Non-pigmented ciliary epithelial cell (primary cell): ENCODE measurements at places on chromosomes 5 and 9.

DNA sequence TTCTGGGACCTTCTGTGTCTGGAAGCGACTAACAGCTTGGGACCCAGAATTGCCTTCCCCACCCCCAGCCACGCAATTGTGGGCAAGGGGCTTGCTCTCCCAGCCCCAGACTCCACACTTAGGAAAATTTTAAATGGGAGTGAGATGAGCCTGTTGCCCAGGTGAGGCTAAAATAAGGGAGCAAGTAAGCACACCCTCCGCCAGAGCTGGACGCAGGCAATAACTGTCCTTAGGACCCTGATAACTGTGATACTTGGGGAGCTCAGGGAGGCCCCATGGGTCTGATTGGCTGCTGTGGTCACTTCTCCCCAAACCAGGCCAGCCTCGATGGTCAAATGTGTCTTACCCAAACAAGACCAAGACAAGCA lies 13.3 kb downstream of the ABO start:
- no peak for DNase-seq

DNA sequence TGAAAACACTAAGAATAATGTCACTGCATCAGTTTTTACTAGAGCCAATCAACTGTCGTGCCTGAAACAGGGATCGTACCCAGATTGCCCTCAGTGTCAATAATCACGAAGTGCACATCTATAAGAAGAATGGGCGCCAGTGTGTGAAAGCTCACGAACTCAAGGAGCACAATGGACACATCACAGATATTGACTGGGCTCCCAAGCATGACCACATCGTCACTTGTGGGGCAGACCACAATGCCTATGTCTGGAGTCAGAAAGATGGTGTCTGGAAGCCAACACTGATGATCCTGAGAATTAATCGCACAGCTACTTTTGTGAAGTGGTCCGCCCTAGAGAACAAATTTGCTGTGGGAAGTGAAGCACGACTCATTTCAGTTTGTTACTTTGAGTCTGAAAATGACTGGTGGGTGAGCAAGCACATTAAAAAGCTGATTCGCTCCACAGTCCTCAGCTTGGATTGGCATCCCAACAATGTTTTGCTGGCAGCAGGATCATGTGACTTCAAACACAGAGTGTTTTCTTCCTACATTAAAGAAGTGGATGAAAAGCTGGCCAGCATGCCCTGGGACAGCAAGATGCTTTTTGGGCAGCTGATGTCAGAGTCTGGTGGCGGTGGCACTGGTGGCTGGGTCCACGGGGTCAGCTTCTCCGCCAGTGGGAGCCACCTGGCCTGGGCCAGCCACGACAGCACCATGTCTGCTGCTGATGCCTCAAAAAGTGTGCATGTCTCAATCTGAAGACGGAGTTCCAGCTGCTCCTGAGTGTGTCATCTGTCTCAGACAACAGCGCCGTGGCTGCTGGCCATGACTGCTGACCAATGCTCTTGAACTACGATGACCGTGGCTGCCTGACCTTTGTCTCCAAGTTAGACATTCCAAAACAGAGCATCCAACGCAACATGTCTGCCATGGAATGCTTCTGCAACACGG lies 32.2 kb downstream of the NSA2 start:
- no peak for DNase-seq

GRCh38 chr9:117265253-117265652 lies 149.6 kb downstream of the ASTN2 start:
- no peak for DNase-seq

- peak; percentile 86 for DNase-seq
These were observed 137.2 kb upstream of the FST start for GRCh38 chr5:53343187-53343586.

- no peak for DNase-seq
These were observed 26.2 kb downstream of the SHB start for GRCh38 chr9:38042626-38043357.

DNA sequence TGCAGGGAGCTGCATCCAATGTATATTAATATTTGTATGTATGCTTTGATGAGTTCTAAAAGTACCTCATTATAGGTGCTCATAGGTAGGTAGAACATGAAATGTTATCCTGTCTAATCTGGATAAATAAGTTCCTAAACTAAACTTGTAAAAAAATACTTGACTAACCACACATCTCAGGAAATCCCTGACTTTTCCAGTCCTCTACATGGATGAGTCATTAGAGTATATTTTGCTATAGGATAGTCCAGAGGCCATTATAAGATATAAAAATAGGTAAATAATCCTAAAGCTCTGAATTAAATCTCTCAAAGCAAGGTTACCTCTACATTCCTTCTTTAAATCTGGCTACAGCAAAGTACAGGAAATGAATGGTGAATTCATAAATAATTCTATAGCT lies 404.3 kb downstream of the RAB3C start:
- DNase-seq, result no peak

GRCh38 chr9:134980516-134980915 lies 62.8 kb upstream of the FCN1 start:
- DNase-seq, result no peak

- DNase-seq, result no peak
These were observed 4.6 kb upstream of the MYOZ3 start for GRCh38 chr5:150656191-150657132.

DNA sequence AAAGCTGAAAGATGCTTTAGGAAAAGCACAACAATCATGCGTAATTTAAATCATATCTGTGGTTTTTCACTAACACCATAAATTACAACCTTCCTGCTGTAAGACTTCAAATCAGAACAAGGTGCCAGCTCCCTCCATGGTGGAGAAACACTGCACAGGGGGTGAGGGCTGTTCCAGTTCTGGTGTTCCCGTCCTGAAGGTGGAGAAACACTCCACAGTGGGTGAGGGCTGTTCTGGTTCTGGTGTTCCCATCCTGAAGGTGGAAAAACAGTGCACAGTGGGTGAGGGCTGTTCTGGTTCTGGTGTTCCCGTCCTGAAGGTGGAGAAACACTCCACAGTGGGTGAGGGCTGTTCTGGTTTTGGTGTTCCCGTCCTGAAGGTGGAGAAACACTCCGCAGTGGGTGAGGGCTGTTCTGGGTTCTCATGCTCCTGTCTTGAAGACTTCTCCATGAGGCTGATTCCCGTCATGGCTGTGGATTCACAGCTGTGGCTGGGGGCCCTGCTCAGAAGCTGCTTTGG lies 12.9 kb downstream of the PLEKHG4B start:
- no peak for DNase-seq

GRCh38 chr9:86722706-86723075 lies 224.6 kb downstream of the GAS1 start:
- DNase-seq, result no peak

DNA sequence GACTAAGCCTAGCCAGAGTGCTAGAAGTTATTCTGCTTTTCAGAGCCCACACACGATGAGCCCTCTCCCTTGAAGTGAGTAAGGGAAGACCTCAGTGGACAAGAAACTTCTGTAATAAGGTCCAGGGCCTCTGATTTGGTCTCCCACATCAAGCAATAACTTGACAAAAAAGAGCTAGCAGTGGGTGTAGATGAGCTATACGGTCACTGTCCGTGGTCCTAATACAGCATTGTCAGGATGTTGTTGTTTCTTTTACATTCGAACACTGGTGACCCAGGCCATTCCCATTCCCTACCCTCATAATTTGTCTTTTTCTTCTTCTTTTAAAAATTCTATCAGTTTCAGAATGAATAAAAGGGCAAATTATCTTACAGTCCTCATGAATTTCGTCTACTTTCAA lies 5.2 kb downstream of the PCSK1 start:
- DNase-seq, result no peak

GRCh38 chr9:88680041-88680440 lies 145.1 kb downstream of the NXNL2 start:
- DNase-seq, result no peak

DNA sequence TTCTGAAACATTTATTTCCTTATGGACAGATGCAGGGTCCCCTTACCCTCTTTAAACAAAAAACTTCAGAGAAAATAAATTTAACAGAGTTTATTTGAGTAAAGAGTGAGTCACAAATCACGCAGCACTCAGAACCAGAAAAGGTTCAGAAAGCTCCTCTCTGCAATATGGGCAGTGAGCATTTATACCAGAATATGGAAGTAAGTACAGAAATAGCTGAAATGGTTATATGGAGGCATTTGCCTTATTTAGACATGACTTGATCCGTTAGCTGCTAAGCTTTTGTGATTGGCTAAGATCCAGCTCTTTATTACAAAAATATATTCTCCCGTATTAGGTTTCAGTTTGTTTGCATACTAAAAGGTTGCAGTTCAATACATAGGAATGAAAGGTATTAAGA lies 1554.1 kb downstream of the EFNA5 start:
- no peak for DNase-seq

DNA sequence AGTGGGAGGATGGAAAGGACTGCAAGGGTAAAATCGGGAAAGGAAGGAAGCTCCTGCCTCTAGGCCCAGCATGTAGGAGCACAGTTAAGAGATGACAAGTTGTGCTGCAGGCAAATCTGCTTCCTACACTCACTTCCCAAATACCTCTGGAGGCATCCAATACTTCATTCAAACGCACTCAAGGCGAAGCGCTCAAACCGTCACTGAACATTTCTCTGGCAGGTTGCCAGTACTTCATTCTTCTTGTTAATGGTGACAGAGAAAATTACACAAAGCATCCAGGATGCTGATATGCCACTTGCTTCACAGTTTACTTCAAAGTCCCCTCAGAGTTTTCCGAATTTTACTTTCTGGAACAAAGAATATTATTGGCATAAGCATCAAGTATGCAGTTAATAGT lies 59.8 kb downstream of the NREP start:
- no peak for DNase-seq

DNA sequence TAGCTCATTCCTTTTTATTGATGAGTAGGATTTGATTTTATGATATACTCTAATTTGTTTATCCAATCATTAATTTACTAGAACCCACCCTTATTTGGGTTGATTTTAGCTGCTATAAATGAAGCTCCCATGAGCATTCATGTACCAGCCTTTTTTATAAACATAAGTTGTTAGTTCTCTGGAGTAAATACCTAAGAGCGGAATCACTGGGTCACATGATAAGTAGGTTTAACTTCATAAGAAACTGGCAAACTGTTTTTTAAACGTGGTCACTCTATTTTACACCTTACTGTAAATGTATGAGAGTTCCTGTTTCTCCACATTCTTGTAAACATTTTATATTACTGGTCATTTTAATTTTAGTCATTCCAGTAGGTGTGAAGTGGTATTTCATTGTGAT lies 364.6 kb downstream of the NPR3 start:
- DNase-seq, result no peak

- no peak for DNase-seq
These were observed 24.5 kb upstream of the UBE2QL1 start for GRCh38 chr5:6424110-6424659.

DNA sequence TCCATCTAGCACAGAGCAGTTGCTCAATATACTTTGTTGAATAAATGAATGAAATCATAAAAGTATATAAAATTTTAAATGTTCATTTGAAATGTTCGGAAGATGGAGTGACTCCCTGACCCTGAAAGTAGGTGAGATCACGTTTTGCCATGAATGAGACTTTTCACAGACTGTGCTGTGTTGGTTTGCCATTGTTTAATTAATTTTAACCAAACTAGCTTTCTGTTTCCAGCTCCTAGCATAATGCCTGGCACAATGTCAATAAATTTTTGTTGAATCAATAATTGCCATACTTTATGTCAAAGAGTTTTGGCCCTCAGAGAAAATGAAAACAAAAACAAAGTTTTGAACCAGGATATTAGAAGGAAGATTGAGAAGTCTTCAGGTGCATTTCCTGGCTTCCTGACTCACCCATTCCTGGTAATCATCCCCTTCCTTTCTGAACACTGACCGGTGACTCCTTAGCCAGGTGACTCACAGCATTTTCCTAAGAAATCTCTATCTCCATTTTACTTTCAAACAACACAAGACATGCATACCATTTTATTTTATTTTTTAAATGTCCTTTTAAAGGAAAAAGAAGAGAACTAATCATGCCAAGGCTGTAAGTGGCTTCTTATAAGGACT lies 15.1 kb downstream of the SLC28A3 start:
- DNase-seq, result no peak

- DNase-seq, result no peak
These were observed 255.6 kb downstream of the NFIB start for GRCh38 chr9:14058325-14058688.

- no peak for DNase-seq
These were observed 223.3 kb downstream of the NDUFS4 start for GRCh38 chr5:53783624-53784228.

- peak; percentile 75 for DNase-seq
These were observed 16.9 kb upstream of the PLCXD3 start for GRCh38 chr5:41527201-41527779.

GRCh38 chr9:14372437-14373335 lies 58.7 kb upstream of the NFIB start:
- DNase-seq, result no peak

GRCh38 chr9:27537756-27538155 lies 8.1 kb upstream of the MOB3B start:
- no peak for DNase-seq

GRCh38 chr9:131545003-131545785 lies at the start of gene PRRT1B:
Gene PRRT1B (plus strand): TSS chr9:131545523. CDS start chr9:131545616, 93 bp downstream.
- no peak for DNase-seq

GRCh38 chr5:26578002-26578401 lies 460.4 kb downstream of the CDH9 start:
- DNase-seq, result no peak

DNA sequence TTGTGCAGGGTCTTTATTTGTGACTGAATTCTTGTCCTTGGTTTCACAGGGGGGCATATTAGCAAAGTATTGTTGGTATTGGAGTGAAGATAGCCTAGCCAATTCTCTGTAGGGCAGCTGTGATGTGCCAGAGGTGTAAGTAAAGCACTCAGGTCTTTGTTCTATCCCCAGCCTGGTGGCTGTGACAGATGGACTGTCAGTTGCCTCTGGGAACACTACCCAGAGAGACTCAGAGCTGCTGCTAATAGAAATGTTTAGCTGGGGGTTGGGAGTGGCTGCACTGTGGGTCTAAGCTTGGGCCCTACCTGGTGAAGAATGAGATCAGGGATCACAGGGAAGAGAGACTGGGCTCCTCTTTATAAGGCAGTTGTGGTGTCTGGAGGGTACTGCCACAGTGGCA lies 1006.5 kb upstream of the TYRP1 start:
- no peak for DNase-seq

- DNase-seq, result no peak
These were observed 20.9 kb upstream of the ADAM19 start for GRCh38 chr5:157596487-157596886.

DNA sequence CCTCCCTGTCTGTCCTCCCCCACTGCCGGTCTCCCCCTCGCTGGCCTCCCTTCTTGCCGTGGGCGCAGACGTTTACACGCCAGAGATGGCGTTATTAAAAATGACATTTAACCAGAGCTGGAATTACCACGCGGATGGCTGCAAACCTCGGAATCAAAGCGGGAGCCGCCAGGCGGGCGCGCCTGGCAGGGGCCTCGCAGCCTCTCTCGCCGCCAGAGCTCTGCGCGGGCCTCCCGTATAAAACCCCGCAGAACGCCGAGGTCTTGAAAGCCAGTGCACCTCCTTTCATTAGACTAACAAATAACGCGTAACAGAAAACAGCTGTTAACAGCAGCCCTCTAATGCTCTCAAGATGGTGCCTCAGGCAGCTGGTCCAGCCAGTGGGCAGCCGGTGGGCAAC lies 10.2 kb downstream of the PRRX2 start:
- no peak for DNase-seq

- DNase-seq, result no peak
These were observed 36.7 kb upstream of the ORM1 start for GRCh38 chr9:114286146-114286679.

GRCh38 chr9:101751895-101752294 lies 13.4 kb upstream of the GRIN3A start:
- DNase-seq, result no peak
